ENCODE measurements at places on chromosomes 7 and 10.

GRCh38 chr7:36490419-36490830, 100.8 kb downstream of the ANLN start:
- no peak for DNase-seq

DNA sequence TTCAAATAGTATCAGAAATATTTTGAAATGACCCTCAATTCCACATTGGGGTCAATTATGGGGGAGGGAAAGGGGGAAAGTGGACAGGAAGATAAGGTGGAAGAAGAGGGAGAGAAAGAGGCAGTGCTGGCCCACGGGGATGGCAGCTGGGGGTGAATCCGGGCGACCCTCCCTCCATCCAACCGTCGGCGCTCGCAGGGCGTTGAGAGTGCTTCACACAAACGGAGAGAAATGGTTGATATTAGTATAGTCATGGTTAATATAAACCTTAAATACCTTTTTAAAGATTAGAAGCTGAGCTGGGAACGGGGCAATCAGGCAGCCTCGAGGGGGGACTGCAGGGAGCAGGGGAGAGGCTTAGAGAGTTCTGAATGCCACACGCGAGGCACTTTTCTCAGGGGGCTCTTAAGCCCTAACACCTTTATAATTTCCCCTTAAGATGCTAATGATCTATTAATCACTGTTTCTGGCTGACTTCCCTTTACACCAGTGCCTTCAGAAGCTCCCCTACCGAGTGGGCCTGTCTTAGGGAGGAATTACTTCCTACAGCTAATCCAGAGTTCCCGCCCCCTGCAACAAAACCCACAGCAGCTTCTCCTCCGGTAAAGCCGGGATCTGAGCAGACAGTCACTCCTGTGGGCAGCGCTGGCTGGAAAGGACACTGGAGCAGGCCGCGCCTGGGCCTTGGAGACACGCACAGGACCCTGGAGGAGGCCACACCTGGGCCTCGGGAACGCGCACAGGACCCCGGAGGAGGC, 39.5 kb downstream of the PRKAG2 start:
- DNase-seq = no peak

- no peak for DNase-seq
Observed at GRCh38 chr7:91953618-91954017, 13.0 kb downstream of the AKAP9 start.

DNA sequence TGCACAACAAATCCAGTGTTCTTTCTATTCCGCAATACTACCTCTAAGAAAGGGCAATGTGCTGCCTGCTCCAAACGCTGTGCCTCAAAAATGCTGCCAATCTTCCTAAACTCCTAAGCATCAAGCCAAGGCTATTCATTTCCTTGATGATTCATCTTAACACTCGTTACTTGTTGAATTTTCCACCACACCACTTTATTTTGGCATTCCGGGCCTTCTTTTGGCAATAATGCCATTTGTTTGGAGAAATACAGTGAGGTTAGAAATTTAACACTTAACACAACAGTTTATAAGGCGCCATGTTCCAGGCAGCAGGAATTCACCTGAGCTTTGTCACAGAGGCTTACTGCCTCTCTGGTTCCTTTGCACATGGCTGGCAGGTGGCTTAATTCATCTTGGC, 82.6 kb upstream of the ABCB5 start:
- no peak for DNase-seq

- no peak for DNase-seq
Observed at GRCh38 chr10:70348228-70348850, 34.1 kb downstream of the LRRC20 start.

DNA sequence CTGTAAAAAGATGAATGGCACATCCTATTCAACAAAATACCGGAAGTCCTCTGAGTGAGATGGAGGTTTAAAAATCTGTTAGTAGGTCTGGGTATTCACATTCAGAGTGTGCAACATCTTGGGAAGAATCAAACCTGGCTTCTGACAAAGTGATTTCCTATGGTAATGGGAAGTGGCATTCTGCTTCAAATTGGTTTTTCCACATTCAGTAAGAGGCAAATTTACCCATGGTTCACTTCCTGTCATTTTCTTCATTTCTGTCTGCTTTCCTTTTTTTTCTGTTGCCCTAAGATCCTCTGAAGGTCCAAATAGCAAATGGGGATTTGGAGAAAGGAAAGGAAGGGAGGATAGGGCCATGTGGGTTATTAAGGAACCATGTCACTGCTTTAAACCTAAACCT, 218.3 kb downstream of the DOCK4 start:
- DNase-seq = no peak

DNA sequence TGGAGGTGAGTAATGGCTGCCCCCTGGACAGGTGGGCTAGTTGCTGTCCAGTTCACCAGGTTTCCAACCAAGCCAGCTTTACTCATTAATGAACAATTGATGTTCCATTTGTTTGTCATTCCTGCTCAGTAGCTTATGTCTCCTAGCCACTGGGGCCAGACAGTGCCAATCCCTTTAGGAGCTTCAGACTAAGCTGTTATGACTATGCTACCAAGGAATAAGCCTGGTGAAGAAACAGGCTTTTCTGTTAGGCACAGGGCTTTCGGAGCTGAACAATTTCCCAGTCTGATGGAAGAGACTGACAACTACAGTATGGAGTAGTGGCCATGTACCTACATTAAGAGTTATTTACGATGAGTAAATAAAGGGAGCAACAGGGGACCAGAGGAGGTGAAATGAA, 2.1 kb upstream of the FMC1 start:
- DNase-seq = no peak

GRCh38 chr7:27693794-27694193, 31.1 kb upstream of the HIBADH start:
- no peak for DNase-seq

GRCh38 chr7:112566442-112567324, 85.9 kb downstream of the LSMEM1 start:
- DNase-seq = no peak

- no peak for DNase-seq
Observed at GRCh38 chr10:93493162-93493561, 3.2 kb upstream of the CEP55 start.

GRCh38 chr10:99548041-99548530, 15.3 kb downstream of the NKX2-3 start:
- DNase-seq = no peak

DNA sequence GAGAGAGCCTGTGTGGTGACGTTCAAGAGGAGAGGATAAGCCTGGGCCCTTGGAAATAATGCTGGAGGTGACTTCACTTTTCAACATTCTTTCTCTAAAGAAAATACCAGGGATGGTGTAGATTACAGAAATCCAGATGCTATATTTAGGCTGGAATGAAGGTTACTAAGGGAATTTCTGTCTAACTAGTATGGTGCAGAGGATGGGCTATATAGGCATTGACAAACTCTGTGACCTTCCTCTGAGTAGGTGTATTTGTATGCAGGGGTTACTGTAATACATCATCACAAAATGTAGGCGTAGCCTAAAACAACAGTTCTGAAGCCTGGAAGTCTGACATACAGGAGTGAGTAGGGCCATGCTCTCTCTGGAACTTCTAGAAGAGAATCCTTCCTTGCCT, 155.3 kb upstream of the INHBA start:
- DNase-seq = no peak

DNA sequence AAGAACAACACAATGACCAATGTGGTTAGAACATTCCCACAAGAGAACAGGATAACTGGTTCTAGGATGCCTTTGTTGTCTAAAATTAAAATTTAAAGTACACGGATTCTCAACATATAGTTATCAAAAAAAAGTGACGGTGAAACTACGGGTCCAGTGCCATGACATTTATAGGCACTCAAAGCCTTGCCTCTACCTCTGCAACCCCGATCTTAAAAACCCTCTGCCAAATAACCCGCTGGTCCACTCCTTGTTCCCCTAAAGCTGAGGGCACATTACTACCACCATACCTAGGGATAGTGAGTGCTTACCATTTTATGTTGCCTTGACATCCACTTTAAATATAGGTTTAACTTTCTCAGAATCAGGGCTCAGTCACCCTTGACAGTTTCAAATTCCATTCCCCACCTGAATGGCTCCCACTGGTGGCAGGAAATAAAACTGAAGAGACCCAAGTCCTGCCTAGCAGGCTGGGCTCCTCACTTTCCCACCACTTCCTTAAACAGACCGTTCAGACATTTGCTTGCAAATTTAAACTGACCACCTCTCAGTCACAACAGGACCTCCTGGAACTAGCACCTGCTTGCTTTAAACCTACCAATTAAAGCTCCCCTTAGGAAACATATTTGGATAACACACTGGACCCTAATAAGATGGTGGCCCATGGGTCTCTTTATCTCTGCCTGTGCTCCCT, 169.9 kb upstream of the ASAH2 start:
- DNase-seq = no peak

DNA sequence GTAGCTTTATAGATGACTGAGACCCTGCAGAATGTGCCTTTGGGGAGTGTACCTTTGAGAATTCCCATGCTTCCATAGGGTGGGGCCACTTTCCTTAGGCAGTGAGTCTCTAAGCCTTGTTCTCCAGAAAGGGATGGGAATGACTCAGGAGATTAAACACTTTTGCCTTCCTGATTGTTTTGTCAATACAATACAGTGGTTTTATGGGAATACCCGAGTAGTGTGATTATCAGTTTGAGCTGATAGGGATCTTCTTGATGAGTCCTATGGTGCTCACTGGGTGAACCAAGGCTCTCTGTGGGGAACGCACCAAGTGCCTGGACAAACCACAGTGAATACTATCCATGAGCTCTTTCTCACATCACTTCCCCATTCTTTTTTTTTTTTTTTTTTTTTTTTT, 6.3 kb downstream of the MYOF start:
- no peak for DNase-seq

- no peak for DNase-seq
Observed at GRCh38 chr10:23337616-23338015, 7.0 kb downstream of the C10orf67 start.

DNA sequence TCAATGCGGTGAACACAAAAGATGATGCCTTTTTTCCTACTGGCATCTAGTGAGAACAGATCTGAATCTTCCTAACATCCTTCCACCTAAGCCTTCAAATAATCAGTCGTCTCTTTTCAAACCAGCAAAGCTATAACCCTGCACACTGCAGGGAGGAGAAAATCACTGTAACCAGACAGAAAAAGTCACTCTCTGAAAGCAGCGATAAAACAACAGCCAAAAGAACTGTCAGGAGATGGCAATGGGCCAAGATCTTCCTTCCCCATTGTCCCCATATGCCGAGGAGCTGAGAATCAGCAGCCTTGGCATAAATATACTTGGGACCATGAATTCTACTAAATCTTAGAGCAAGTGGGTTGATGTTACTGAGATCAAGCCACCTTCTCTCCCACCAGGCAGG, 13.1 kb downstream of the FZD9 start:
- no peak for DNase-seq

GRCh38 chr7:102063690-102064180, 222.9 kb upstream of the SH2B2 start:
- DNase-seq = no peak

DNA sequence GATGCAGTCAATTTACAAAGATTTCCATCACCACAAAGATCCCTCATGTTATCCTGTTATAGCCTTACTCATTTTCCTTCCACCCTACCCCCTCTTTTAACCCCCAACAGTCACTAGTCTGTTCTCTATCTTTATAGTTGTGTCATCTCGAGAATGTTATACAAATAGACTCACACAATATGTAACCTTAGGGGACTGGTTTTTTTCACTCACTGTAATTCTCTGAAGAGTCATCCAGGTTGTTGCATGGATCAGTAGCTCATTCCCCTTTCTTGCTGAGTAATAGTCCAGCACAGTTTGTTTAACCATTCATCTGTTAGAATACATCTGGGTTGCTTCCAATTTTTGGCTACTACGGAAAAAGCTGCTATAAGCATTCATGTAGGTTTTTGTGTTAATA, 121.1 kb upstream of the PDE1C start:
- DNase-seq = no peak

DNA sequence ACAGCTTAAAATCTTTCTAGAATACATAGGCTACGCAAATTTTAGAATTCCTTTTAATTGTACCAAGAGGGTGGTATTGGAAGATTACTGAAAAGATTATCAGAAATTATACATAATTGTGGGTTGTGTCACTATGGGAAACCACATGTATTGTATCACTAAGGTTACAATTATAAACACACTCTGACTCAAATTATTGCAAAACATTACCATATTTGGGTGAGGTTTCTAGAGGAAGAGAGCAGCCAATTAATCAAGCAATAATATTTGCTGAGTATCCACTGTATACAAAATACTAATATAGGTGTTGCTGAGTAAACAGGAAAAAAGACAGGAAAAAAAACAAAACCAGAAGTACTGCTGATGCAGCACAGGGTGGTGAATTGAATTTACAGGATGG, 3.1 kb upstream of the CAPZA2 start:
- DNase-seq = no peak

DNA sequence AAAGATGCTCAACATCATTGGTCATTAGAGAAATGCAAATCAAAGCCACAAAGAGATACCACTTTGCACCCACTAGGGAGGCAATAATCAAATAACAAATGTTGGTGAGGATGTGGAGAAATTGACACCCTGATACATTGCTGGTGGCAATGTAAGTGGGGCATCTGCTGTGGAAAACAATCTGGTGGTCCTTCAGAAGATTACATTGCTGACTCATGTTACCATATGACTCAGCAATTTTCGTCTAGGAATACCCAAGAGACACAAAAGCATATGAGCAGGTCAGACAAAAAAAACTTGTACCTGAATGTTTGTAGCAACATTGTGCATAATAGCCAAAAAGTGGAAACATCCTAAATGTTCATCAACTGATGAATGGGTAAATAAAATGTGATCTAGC, 4.9 kb upstream of the CLDN3 start:
- no peak for DNase-seq

DNA sequence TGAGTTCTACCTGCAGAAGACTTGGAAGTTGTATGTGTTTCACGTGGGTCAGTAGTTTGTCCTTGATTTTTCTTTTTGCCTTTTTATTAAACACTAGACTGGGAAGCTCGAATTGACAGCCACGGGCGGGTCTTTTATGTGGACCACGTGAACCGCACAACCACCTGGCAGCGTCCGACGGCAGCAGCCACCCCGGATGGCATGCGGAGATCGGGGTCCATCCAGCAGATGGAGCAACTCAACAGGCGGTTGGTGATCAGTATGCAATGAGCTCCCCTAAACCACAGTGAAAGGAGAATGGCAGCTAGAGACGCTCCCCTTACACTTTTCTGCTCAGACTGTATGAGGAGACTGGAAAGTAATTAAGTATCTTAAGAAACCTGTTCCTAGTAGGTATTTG, 126.7 kb upstream of the STK17A start:
- no peak for DNase-seq
